ENCODE measurements at places on chromosomes 2 and 18.

DNA sequence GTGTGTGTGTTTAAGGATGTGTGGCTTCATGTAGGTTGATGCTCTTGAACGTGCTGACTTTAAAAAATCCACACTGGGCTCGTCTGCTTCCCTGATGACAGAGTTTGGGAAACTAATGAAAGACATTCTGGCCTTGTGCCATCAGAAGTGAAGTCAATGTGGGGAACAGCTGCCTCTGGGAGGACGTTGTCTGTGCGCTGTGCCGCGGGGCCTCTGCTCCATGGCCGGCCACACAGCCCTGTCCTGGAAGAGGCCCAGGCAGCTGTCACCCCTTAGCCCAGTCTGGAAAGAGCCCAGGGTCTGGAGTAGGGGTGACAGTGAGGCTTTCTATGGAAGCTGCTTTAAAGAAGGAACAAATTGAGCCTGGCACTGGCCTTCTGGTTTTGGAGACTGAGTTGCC is 155.8 kb downstream of the SH3RF3 start:
- peak; percentile 64 for DNase-seq

- DNase-seq: no peak
Observed at GRCh38 chr2:235754357-235755207, 260.7 kb downstream of the AGAP1 start.

- DNase-seq: no peak
Observed at GRCh38 chr2:75982719-75983118, 272.0 kb upstream of the GCFC2 start.

DNA sequence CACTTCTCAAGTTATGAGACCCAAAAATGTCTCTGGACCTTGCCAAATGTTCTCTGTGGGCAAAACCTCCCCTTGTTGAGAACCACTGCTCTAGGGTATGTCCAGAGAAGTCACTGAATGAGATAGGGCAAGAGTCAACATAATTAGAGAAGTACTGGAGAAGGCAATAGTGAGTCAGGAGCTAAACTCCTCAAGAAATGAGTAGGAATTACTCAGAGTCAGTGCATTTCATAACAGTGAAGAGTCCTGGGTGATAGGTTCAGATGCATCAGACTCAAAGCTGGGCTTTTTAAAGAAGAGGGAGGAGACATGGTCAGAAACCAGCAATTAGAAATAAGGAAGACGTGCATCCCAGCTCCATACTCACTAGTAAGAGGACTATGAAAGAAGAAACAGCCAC is 38.6 kb upstream of the IHH start:
- DNase-seq: no peak

DNA sequence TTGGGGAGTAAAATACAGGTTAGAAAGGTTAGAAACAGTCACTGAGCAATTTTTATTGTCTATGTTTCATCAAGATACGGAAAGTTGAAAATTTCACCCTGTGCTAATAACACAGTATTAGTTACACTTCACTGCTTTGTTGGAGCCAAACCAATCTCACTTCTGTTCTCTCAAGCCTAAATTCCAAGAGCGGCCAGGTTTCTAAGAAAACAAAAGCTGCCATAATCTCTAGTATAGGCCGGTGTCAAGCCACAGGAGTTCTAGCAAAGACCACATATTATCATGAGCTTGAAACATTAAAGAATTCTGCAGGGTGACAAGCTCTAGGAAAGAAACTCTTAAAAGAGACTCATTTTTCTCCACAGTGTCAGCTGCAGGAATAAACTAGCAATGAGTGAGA is 128.7 kb downstream of the TXNL1 start:
- peak; percentile 34 for DNase-seq

- DNase-seq: no peak
Observed at GRCh38 chr18:44409071-44409470, 271.6 kb upstream of the SETBP1 start.

DNA sequence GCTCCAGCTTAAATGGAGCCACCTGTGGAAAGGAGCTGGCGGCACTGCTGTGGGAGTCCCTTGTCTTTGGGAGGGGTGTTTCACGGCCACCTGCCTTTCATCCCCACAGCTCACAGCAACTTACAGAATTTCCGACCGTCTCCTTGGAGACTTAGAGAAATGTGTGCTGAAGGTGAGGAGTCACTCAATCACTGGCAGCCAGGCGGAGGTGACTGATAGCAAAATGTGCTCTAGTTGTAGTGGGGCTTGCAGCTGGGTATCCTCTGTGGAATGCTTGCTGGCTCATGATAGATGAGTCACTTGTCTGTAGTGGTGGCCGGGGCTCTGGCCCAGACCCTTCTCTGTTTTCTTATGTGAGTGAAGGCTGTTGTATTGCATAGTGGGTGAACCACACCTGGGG is 110.7 kb downstream of the SH3RF3 start:
- peak; percentile 67 for DNase-seq

DNA sequence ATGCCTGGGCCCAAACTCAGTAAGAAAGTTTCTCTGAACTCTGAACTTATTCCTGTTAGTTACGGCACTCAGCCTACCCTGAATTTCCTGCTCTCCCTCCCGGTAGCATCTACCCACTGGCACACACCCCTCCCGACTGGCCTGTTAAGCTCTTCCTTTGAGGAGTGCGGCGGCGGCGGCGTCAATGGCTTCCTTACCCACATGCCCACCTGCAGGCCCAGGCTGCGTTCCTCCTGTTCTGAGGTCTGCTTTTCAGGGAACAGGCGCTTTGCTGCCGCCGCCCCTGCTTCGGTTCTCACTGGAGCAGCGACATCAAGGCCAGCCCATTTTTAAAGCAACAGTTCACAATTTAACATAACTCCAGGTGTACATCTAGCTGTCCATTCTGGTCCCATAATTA is 432.4 kb downstream of the DCDC2C start:
- no peak for DNase-seq

DNA sequence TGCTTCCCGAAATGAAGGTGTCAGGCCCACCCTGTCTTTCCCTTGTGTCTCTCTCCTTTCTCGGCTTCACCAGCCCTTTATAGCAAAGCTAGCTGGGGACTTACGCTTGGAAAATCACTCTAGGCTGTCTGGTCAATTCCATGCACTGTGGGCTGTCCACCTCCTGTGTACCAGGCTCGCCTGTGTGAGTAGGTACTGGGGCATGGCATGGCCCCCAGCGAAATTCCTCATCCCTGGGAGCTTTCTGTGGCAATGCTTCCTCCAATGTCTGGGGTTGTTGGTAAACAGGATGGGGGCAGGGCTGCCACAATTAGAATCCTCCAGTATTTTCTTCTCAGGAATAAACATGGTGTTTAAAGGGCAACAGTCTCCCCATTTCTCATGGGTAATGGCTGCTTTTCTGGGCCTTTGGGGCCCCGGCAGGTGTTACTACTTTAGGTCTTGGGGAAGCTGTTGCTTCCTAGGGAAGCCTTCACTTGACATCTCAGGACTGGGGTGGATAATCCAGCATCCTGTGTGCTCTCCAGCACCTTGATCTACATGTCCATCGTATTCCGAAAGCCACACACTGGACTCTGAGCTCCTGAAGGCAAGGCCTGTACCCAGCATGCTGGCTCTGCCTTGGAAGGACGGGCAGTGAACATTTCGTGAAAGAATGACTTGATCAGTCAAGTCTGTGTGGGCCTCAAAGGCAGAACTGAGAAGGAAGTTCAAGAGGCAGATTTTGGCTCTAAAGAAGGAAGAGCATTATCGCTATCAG is 21.1 kb downstream of the RHOB start:
- no peak for DNase-seq

GRCh38 chr2:235468978-235469655 is 24.7 kb upstream of the AGAP1 start:
- DNase-seq: peak; percentile 83

DNA sequence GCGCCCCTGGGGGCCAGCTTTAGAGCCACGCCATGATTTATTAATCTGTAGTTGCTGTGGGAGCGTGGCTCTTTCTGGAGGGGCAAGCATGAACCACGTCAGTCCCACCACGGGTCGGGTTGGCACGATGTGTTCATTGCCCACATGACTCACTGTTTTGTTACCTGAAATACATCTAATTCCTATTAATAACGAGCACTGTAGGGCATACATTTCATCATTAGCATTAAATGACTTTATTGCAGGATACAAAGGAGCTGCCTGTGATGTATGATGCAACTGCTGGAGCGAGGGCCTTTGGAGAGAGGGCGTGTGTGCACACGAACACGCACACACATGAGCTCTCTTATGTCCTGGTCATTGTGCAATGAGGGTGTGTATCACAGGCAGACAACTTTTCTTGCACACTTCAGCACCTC is 127.0 kb downstream of the INHBB start:
- DNase-seq: no peak

DNA sequence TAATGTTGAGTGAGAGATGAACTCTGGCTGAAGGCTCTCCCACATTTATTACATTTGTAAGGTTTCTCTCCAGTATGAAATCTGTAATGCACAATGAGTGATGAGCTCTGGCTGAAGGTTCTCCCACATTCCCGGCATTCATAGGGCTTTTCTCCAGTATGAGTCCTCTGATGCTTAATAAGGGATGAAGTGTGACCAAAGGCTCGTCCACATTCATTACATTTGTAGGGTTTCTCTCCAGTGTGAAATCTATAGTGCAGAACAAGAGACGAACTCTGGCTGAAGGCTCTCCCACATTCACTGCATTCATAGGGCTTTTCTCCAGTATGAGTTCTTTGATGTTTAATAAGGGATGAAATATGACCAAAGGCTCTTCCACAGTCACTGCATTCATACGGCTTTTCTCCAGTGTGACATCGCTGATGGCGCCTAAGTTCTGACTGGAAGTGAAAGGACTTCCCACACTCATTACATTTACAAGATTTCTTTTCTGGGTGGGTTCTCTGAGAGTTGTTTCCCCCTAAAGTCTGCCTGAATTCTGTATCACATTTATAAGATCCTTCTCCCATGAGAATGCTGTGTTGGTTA is 10.2 kb downstream of the ZNF514 start:
- no peak for DNase-seq

DNA sequence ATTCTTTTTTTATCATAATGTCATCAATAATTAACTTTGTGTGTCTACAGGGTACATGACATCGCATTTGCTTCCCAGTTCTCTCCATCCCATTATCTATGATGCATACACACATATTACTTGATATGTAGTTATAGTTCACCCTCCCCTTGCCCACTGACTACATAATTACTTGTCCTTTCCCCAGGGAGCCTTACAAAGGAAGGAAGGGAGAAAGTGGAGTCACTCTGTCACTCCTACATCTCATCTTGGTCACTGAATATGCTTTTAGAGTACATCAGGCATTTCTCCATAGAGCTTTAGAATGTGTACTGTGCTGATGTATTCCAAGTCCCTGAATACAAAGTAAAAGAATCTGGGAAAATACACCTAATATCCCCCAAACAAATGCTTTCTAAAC is 6.0 kb upstream of the DTNA start:
- no peak for DNase-seq

- no peak for DNase-seq
Observed at GRCh38 chr2:88871336-88871735, 179.9 kb downstream of the RPIA start.

DNA sequence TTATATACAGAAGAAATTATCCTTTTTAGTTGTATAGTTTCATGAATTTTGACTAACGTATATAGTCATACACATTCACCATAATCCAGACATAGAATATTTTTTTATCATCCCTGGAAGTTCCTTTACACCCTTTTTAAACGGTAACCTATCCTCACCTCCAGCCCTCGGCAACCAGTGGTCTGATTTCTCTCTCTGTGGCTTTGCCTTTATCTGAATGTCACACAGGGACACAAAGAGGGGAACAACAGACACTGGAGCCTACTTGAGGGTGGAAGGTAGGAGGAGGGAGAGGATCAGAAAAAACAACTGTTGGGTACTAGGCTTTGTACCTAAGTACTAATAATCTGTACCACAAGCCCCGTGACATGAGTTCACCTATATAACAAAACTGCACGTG is 191.9 kb downstream of the MC4R start:
- DNase-seq: no peak

DNA sequence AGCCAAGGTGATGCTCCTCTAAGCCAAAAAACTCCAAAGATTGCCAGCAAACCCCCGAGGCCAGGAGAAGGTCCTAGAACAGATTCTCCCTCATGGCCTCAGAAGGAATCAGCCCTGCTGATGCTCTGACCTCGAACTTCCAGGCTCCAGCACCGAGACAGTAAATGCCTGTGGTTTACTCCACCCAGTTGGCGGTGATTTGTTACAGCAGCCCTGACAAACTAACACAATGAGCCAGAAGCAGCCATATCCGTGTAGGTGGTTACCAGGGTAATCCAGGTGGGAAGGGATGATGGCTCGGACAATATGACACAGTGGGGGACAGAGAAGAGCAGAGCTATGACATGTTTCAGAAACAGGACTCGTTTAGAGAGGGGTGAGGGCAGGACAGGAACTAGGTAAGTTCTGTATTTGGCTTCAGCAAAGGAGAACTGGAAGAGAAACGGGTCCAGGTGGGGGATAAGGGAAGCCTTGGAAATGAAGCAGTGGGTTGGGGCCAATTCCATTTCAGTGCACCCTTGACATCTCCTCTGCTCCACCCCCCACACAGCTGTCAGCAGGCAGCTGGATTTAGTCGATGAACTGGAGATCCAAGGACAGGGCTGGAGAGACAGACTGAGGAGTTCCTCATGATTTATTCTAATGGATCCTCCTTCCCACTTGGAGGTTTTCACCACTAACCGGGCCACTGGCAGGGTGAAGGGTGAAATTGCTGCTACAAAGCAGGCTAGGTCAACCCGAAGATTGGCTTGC is 179.7 kb upstream of the SH3BP4 start:
- DNase-seq: peak; percentile 33

- no peak for DNase-seq
Observed at GRCh38 chr2:174981331-174981730, 23.9 kb downstream of the CHN1 start.

GRCh38 chr2:117967977-117968718 is 45.7 kb downstream of the CCDC93 start:
- DNase-seq: no peak

DNA sequence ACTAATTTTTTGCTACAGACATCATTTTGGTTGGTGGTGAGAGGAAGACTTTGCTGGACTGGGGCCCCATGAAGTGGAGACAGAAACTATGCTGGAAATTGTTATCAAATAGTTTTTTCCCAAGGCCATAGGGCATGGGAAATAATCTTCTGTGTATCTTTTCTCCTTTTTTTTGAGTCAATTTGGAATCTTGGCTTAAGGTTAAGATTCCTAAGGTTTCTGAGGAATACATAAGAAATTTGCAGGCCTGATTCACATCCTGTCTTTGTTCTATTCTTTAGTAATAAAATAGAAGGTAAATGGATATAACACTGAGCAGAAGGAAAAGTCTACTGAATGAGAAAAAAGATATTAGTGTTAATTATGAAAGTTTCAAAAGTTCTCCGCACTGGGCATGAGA is 16.6 kb downstream of the SMC6 start:
- peak; percentile 33 for DNase-seq

DNA sequence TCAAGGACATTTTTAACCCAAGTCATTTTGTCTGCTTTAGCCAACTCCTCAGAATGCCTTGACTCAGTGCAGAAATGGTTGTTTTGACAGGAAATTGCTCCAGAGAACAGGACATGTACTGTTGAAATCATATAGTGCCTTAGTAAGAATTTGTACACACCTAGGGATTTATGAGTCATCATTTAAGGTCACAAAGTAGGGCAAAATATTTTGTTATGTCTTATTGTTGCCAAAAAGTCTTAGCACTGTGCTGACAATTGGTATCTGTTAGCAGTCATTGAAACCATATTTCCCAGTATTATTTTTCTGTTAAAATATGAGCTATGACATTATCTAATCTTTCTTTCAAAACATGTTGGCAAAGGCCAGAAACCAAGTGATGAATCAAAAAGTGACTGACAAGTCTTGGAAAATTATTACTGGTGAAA is 104.5 kb downstream of the OSBPL6 start:
- peak; percentile 43 for DNase-seq

All from astrocyte of the spinal cord (primary cell).